Epithelial cell of proximal tubule (primary cell): ENCODE measurements at places on chromosomes 2 and 18. TPM values are rescaled to one million over a fixed set of nuclear protein-coding genes. Genes with fewer than 3 reads are reported as not detected.

DNA sequence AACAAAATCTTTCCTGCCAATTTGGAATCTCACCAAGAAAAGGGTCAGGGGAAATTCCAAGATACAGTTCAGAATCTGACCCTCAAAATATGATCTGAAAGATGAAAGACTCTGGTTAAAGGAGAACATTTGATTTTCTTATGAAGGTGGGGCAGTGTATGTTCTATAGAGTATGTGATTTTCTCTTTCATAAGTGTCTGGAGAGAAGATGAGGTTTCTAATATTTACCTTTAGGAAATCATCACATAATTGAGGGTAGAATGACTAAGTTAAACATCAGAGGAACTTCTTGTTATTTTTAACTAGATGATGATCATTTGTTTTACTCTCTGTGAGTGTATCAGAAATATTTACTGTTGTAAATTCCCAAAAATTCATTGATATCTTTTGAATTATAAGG is 27.8 kb upstream of the MBOAT2 start:
- no peak for DNase-seq

- DNase-seq, result no peak
These were observed 941 bp downstream of the ZAP70 start for GRCh38 chr2:97714084-97714949.

GRCh38 chr2:136696438-136696837 is 68.9 kb upstream of the THSD7B start:
- no peak for DNase-seq

GRCh38 chr2:225742487-225742886 is 343.0 kb downstream of the NYAP2 start:
- DNase-seq, result no peak

GRCh38 chr2:232492963-232493700 is 5.5 kb upstream of the ECEL1 start:
- DNase-seq, result no peak

DNA sequence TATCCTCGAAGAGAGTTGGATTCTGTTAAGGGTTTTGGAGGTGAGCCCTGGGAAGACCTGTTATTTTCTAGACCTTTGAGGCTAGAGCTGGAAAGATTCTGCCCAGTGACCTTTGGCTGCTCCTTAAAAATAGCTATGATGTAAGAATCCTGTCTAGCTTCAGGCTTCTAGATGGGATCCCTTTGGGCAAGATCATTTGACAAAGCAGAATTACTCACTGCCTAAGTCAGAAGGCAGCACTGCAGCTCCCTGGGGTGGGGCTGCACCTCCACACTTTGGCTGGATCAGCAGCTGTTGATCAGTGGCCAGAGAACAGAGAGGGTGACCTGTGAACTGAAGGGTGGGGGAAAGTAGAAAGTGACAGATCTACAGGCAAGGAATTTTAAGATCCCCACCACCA is 103.8 kb downstream of the ASAP2 start:
- peak; percentile 77 for DNase-seq

ALPG gene
- total RNA-seq, result not detected in 2 replicates

DNA sequence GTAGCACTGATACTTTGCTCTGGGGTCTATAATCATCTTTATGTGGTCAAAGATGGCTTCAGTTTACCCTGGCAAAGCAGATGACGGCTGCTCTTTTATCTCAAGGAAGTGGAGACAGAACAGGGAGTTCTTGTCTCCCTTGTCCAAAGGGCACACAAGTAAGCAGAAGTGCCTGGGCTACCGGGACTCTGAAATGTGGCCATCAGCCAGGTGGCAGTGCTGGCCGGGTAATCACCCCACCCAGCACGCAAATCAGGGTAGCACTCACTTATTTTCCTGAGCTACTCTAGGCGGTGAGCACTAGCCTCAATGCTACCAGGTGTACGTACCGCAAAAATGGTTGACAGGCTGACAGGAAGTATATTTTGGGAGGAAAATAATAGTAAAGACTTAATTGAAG is 119.7 kb upstream of the ETAA1 start:
- DNase-seq, result no peak

DNA sequence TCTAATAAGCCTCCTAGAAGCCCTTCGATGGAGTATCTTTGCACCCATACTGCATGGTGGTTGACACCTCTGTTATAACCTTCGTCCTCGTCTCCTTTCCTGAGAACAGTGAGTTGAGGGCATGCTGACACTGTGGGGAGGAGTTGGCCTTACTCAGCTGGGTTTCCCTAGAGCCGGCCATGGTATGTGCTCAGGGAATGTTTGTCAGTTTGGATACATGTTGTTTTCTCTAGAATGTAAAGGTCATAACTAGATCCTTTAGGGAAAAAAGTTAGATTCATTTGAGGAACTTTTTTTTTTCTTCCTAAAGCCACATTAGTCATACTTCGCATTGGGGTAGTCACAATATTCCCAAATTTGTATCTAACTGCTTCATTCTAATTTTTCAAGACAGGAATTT is 106.0 kb upstream of the FOSL2 start:
- DNase-seq, result no peak

GRCh38 chr18:79400091-79400590 is 4.4 kb downstream of the NFATC1 start:
- DNase-seq, result no peak

SERPINB11 gene
- not detected in 2 replicates for total RNA-seq

- DNase-seq, result no peak
These were observed 159.2 kb downstream of the GALNT3 start for GRCh38 chr2:165634855-165635254.

GRCh38 chr2:136997557-136997956 is 232.2 kb downstream of the THSD7B start:
- no peak for DNase-seq

DNA sequence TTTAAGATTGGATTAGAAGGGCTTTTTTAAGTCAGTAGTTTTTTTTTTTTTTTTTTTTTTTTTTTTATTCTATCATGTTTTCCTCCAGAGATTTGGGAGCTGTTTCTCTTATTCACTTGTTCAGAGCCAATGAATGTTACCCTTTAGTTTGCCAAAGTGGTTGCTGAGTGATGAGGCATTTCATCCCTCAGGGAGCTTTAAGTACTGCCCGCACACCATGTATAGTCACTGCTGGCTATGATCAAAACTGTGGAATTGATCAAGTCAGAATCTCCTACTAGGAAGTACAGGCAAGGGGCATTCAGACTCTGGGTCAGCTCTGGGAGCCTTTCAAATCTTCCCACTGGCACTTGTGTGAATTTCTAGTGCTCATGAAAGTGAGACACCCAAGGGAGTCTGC is 201.6 kb downstream of the IKZF2 start:
- DNase-seq, result no peak

DNA sequence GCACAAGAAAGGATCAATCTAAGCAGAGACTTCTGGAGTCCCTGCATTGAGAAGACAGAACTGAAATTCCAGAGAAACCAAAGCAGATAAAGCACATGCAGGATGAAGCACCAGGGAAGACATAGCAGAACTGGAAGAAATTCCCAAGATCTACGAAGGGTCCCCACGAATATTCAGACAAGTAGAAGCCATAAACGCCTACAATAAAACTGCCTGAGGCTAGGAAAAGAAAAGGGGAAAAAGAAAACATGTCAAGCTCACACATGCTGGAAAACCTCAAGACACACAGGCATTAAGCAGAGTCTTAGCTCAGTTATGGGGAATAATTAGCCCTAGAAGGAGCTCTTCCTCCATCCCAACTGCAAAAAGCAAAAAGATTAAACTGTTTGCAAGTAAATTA is 171.2 kb downstream of the NBAS start:
- DNase-seq, result no peak

- no peak for DNase-seq
These were observed 28.7 kb upstream of the COL5A2 start for GRCh38 chr2:189208254-189208653.

DNAJB2 gene
- 31.8 and 54.8 TPM in 2 replicates for total RNA-seq
